ENCODE measurements at places on chromosomes 6 and 20.

GRCh38 chr6:8686077-8686476 is 250.7 kb upstream of the SLC35B3 start:
- no peak for DNase-seq

- DNase-seq = no peak
Measured at GRCh38 chr6:45086360-45087084, 241.6 kb upstream of the RUNX2 start.

DNA sequence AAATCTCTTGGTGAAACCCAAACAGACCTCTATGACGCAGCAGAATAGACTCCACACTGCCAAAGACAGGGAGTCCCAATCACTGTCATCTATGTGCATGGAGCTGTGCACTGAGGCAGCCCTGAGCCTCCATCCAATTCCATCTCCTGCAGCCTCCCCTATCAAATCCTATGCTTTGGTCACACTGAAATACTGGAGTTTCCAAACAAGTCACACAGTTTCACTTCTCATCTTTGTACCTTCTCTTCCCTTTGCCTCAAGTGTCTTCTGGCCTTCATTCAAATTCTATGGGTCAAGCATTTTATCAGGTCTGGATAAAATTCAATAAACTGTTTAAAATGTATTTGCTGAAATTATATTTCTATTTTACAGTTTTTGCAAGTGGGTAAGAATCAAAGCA is 38.5 kb downstream of the FBXL4 start:
- DNase-seq = no peak

GRCh38 chr6:161649068-161649467 is 375.2 kb upstream of the AGPAT4 start:
- no peak for DNase-seq

- no peak for DNase-seq
Measured at GRCh38 chr20:38125157-38126056, 39.7 kb downstream of the TGM2 start.

DNA sequence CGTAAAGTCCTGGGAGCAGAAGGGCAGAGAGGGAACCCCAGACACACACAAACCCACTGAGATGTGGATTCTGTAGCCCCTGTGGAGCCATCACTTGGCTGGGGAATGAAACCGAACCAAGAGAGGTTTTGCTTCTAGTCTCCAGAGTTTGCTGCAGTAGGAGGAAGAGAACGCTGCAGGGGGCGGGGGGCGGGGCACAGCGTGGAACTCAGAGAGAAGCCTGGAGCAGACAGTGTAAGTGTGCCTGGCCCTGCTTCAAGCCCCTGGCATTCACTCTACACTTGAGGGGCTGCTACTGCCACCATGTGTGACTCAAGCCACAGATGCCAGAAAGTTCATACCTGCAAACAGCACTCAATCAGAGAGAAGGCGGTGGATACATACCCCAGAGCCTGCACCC is 18.9 kb downstream of the GABRR1 start:
- no peak for DNase-seq

Data from activated CD4-positive, alpha-beta T cell treated with anti-CD3 and anti-CD28 coated beads for 48 hours (primary cell).